ENCODE measurements at places on chromosomes 11 and 22. TPM values are rescaled to one million over a fixed set of nuclear protein-coding genes. Genes with fewer than 3 reads are reported as not detected.

DNA sequence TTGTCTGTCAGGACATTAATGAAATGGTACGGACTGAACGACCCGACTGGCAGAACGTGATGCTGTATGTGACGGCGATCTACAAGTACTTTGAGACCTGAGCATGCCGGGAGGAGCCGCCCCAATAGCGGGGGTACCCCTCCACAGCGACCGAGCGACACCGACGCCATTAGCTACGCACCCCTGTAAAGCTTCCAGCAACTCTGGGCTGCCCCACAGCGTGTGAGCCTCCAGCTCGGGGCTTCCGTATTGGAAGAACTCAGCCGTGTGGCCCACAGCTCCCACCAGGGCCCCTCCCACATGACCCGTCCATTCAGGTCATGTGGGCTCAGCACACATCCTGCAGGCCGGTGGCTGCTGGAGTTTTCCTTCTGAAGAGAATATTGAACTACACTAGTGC is 12.9 kb upstream of the ADORA2A start:
- DNase-seq, result no peak

- no peak for DNase-seq
Observed at GRCh38 chr11:114478001-114478410, 38.7 kb downstream of the REXO2 start.

GRCh38 chr11:15062599-15062998 is 10.8 kb upstream of the CALCB start:
- DNase-seq, result no peak

GRCh38 chr11:70415191-70415590 is 16.9 kb downstream of the CTTN start:
- no peak for DNase-seq

GRCh38 chr22:29284196-29284595 is 16.1 kb downstream of the EWSR1 start:
- DNase-seq, result no peak

GRCh38 chr11:19628018-19628417 is 84.6 kb upstream of the NAV2 start:
- peak; percentile 77 for DNase-seq

DNA sequence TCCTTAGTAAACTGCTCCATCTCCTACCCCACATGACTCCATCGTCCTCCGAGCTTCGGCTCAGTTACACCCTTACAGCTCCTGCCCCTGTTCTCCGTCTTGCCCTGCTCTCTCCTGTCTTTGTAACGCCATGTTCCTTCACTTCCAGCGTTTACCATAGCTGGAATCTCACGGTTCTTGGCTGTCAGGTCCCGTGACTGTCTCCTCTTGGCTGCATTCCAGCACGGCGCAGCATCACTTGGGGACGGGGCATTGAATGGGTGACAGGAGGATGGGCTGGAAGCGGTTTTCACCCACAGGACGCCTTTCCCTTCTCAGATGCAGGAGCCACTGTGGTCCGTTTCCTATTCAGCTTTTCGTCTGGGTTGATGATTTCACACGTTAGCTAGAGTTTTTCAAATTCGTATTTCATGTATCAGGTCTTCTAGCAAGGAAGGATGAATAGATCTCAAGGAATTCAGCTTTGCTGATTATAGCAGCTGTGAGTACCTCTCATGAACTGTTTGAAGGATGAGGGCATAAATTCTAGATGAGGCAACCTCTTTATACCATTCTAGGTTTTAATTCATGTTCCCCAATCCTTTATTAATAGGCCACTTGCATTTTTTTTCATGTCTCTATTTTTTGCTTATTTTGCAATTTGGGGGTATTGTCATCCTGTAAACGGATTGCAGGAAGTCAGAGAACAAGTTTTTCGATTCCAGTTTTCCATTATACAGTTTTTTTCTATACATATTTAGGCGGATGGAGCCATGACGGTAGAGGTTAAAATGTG is 29.1 kb downstream of the ZBED4 start:
- DNase-seq, result no peak

DNA sequence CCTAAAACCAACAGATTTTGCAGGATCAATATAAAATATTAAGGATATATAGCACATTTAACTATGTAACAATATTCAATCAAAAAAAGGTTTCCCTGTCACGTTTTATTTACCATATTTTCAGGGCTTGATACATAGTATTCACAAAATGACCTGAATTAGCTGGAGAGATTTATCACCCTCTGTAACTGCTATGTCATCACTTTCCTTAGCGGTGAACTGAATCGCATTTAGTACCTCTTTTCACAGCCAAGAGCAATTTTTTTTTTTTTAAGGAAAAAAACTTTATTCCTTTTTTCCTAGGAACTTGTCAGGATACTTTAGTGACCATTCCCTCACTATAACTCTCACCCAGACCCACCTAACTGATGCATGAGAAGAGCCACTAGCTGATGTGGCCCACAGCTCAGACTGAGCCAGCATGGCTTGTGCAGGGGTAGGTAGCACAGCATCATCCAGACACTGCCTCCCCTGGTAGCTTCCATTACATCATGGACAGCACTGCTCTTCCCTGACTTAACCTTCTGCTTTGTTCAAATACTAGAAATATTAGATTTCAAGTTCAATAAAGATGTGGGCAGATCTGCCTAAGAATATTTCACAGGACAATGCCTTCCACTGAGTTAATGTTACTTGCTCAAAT is 17.0 kb upstream of the GPR83 start:
- no peak for DNase-seq

- DNase-seq, result no peak
Observed at GRCh38 chr11:20415432-20415831, 27.9 kb downstream of the PRMT3 start.

GRCh38 chr22:19626666-19627065 is 87.6 kb upstream of the SEPTIN5 start:
- no peak for DNase-seq

DNA sequence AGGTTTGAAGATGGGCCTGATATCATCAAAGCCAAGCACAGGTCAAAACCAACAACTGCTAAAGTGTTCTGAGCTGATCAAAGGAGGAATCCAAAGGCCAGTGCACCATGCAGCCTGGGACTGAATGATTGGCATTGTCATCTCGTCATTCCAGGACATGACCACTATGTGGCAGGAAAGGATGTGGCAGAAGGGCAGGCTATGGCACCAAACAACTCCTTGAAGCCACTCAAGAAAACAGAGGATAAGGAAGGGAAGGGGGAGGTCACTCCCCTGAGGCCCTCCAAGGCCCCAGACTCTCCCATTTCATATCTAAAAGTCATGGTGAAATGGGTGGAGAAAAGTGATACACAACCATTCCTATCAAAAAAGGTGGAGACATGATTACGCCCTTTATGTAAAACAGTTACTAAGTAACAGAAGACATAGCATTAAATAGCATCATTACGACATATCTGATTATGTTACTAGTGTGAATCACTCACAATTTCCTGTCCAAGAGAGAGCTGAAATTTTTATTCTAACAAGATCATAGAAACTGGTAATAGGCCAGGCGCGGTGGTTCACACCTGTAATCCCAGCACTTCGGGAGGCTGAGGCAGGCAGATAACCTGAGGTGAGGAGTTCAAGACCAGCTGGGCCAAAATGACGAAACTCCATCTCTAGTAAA is 49.3 kb downstream of the AHNAK start:
- peak; percentile 78 for DNase-seq

DNA sequence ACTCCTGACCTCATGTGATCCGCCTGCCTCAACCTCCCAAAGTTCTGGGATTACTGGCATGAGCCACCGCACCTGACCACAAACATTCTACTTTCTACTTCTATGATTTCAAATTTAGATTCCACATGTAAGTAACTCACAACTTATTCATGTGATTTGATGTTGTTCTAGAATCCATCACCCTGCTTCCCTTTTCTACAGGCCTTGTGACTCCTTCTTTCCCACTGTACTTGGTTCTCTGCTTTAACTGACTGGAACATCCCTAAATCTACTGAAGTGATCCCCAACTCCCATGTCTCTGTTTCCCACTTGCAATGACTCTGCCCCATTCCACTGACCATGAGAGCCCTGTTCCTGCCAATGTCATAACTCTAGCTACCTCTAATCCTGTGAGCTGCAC is 25.7 kb upstream of the MRPL17 start:
- DNase-seq, result no peak

GRCh38 chr11:64814712-64815187 is 4.4 kb upstream of the MEN1 start:
- DNase-seq, result no peak

- no peak for DNase-seq
Observed at GRCh38 chr22:34036931-34037330, 116.7 kb upstream of the LARGE1 start.

- no peak for DNase-seq
Observed at GRCh38 chr22:35805466-35805865, 87.8 kb downstream of the APOL5 start.

DNA sequence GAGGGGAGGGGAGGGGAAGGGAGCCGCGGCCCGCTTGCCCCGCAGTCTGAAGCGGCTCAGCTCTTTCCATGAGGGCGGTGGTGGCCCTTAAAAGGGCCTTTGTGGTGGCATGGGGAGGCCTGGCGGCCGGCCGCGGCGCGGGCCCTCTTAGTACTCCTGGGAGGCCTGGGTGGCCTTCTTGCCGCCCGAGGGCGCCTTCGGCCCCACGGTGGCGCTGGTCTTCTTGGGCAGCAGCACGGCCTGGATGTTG is 6.9 kb downstream of the DPAGT1 start:
- peak; percentile 92 for DNase-seq

The CD151 gene
- total RNA-seq, result 700 TPM

The XBP1 gene
- 165 TPM for total RNA-seq

The ELFN2 gene
- total RNA-seq, result under 0.01 TPM

The CARD18 gene
- not detected for total RNA-seq

The SMC1B gene
- total RNA-seq, result not detected

Data from dermis blood vessel endothelial cell (primary cell).